ENCODE measurements at places on chromosomes 2 and 18.

GRCh38 chr2:225076125-225076524, 33.9 kb upstream of the DOCK10 start:
- DNase-seq: no peak

GRCh38 chr2:236092714-236093113, 75.5 kb downstream of the GBX2 start:
- no peak for DNase-seq

- no peak for DNase-seq
These were observed 142.8 kb upstream of the ALPP start for GRCh38 chr2:232235716-232236115.

GRCh38 chr18:12296457-12296856, 11.6 kb upstream of the TUBB6 start:
- no peak for DNase-seq

DNA sequence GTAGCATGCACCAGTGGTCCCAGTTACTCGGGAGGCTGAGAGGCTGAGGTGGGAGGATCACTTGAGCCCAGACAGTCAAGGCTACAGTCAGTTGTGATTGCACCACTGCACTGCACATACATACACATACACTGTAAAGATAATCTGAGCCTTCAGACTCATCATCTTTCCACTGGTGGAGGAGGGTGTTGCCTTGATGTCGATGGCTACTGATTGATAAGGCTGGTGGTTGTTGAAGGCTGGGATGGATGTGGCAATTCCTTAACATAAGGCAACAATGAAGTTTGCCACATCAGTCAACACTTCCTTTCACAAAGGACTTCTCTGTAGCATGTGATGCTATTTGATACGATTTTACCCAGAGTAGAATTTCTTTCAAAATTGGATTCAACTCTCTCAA, 118.8 kb downstream of the IKZF2 start:
- no peak for DNase-seq

DNA sequence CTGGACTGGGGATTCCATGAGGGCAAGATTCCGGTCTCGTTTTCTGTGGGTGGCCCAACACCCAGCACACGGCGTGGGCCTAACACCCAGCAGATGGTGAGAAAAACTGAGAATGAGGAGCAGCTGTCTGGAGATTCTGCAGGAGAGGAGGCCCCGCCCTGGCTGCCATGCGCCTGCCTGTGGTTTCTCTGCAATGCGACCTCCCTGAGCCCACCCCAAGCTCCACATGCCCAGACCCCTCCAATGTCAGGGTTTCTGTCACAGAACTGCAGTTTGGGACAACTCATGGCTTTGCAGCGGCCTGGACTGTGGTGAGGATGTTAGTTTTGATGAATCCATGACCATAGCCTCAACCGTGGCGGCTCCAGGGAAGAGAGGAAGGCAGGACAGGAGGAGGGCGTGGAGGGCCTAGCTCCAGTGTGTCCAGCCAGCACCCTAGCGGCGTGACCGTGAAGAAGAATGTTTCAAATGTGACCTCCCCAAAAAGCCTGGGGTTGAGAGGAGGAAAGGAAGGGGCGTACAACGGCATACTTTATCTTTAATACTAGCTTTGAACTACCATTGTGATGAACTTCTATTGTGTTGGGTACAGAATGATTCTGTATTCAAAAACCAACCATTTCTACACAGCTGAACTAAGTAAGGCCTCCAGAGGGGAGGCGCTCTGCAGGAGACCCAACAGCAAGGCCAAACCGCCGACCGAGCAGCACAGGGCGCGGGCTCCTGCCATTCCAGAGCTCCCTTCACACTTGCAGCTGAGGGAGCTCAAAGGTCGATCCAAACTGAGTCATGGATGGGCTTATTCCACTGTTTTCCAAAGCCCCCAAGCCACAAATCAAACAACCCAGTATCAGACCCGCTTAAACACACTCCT, 3.4 kb downstream of the PXDN start:
- DNase-seq: no peak
